ENCODE measurements at places on chromosomes 6 and 20.

DNA sequence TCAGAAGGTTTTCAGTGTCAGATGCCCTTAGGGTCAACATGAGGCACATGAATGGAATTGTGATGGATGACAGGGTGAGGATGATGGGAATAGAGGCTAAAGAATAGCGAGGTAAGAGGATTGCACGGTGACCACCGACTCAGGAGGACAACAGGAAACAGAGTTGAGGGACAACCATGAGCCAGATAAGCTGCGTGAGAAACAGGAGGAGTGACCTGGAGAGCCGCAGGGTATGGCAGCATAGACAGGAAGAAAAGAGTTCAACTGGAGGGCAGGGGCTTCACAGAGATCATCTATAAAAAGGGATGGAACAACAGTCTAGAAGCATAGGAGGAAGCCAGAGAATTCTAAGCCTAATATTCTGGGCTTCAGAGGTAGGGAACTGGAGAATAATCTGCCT lies 84.7 kb upstream of the ENPP5 start:
- no peak for DNase-seq

- DNase-seq, result no peak
Observed at GRCh38 chr6:157035546-157035945, 258.4 kb downstream of the ARID1B start.

GRCh38 chr20:50152394-50153152 lies 950 bp downstream of the PEDS1 start:
- no peak for DNase-seq

DNA sequence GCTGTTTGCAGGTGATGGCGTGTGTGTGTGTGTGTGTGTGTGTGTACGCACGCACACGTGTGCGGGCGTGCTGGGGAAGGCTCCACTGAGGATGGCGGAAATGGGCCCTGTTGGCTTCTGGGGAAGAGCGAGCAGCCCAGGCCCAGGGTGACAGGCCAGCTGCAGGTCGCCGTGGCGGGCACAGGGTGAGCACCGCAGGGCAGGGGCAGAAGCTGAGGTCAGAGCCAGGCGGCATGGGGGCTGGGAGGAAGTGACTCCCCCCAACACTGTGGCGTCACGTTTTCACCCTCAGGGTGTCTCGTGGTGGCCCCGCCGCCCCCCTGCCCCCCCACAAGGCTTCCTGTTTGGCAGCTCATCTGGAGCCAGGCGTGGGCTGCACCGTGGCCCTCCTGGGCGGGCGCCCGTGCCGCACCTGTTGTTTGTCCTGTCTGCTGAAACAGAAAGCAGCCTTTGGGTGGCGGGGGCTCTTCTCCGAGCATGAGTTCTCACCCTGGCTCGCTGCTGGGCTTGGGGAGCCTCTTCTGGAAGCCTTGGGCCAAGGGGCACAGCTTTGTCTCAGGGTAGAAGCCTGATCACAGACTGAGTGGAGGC lies 7.1 kb downstream of the RBM38 start:
- no peak for DNase-seq

DNA sequence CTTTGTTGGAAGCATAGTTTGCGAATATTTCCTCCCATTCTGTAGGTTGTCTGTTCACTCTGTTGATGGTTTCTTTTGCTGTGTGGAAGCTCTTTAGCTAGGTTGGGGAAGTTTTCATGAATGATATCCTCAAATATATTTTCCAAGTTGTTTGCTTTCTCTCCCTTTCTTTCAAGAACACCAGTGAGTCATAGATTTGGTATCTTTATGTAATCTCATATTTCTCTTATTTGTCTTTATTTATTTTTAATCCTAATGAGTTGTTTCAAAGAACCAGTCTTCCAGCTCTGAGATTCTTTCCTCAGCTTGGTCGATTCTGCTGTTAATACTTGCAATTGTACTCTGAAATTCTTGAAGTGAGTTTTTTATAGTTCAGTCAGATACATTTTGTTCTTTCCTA lies 628.0 kb upstream of the ID4 start:
- no peak for DNase-seq

GRCh38 chr6:33799454-33800113 lies 4.2 kb downstream of the MLN start:
- DNase-seq, result no peak

Measured in NCI-H2081 treated with DMSO at 0.1 percent for 48 hours (cell line).